ENCODE measurements at places on chromosomes 7 and 10.
A peak's percentile ranks its signal among the peaks of the same experiment; 100 is the strongest.

DNA sequence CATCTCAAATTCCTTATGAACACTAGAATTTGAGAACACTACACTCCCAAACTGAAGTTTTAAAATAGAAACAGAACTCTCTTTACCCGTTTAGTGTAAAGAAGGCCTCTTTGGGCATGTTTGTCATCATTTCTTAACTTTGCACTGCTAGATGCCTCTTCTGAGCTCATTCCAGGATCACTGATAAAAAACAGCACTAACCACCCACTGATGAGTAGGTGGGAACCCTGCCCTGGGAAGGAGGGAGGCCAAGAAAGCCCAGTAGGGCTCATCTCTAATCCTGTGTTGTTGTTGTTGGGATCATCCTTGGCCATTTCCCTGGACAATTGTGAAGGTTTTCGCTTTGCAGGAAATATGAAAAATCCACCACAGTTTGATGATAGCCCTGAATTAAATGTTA, 68.2 kb downstream of the CUBN start:
- DNase-seq = no peak

DNA sequence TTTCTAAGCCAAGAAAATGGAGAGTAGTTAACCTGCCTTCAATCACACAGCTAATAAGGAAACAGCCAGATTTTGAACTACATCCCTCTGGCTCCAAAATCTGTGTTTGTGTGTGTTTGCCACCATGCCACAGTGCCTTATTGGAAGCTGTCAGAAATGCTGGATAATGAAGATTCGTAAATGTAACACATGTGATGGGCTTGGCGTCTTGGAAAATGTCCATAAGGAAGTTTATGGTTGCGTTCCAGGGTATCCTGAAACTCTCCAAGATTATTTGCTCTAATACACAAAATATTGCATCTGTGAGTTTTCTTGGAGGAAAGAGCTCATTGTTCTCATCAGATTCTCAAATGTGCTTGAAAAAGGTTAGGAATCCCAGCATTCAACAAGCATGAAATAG, 22.7 kb downstream of the MYOF start:
- no peak for DNase-seq

DNA sequence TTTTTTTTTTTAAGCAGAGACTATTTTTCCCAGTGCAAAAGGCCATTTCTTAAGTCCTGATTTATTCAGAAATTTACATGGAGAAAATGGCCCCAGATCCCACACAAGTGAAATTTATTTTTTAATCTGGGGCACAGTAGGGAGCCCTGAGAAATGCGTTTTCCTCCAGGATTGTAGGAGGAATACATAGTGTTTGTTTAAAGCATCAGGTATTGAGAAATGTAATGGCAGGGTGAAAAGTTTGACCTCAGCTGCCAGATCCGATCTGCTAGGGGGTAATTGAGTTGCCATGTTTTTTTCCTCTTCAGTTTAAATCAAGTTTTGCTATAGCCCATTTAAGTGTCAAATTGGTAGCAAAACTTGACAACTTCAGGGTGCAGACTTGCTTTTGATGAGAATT, 110.0 kb downstream of the LRMDA start:
- DNase-seq = no peak

DNA sequence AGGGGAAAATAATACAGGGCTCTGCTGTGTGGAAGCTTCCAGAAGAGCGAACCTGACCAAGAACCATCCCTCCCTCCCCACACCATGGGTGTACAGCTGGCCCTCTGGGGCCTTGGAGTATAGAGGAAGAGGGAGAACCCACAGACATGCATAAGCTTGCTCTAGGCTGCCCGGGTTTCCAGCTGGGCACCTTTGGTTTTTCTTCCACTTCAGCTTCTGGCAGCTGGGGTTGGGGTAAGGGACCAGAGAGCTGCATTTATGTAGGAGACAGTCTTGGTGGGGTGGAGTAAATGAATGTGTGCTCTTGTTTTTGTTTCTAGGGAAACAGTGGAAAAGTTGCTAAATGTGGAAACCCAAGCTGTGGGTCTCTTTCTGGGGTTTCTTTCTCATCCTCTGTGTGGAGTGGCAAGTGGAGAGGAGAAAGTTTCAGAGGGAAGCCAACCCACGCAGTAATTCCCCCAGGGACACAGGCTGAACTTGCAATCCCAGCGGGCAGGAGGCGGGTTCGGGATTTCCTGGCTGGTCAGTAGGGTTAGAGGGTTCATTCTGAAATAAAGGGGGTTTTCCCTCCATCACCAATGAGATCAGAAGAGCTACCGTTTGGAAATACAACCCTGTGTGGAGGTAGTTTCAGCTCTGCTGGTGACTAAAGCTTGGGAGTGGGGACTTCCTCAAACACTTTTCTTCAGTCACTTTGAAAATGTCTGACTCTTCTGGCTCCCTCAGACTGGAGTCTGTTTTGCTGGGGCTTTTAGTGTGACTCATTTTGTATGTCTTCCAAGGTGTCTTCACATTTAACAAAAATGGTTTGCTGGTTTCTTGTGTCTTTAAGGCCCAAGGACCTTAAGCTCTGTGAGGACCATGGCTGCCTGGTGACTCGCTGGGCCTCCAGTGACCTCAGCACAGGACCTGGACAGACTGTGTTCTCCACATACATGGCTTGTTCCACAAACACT, 22.2 kb upstream of the SRGN start:
- no peak for DNase-seq

DNA sequence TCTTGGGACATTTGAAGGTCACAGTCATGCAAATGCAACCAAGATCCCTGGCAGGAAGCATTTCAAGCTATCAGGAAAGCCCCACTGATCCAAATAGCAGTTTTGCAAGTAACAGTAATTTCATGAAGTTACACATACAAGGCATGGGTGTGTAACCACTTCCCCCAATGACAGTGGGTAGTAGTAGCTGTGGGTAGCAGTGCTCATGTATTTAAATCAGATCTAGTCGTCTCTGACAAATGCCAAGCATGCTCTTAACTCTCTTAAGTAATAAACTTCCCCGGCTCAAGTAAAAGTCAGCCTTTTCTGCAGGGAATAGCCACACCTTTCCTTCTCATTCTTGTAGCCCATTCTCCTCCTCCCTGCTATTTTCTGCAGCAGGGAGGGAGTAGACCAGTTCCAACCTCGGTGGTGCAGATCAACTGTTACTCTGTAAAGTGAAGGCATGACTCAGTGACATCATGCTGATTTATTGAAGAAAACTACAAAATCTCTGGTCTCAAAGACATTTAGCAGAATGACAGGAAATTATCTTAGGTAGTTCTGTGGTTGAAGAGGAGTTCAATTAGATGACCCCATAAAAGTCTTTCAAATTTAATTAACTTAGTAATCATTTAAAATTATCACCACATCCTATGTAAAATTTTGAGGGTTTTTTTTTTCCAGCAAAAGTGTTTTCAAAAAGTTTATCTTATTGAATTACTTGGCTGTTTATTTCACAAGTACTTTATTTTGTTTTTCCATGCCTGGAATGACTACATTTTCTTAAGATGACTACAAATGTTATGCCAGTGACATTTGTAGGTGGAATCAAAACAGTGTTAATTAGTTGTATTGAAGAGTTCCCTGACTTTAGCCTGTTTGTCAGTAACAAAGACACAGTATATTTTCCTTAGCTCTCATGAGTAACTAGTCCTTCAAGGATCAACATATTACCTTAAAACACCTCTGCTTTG, 568.3 kb downstream of the INHBA start:
- DNase-seq = no peak

DNA sequence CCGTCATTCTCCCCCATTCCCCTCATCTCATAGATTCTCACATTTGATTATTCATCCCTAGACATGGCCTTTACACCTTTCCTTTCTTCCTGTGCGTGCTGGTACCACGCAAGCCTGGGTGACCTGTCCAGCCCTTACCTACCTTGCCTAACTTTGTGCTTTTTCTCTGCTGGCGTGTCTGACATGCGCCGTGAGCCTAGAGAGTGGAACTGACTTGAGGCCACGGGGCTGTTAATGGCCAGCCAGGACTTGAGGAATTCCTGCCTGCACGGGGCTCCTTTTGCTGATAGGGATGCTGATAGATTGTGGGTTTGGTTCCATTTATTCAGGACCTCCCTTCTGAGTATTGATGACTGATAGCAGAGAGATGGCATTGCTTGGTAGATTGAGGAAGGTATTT, 134.2 kb downstream of the DOCK1 start:
- DNase-seq = no peak

GRCh38 chr7:112743811-112744210, 46.4 kb downstream of the TMEM168 start:
- peak; percentile 9 for DNase-seq

DNA sequence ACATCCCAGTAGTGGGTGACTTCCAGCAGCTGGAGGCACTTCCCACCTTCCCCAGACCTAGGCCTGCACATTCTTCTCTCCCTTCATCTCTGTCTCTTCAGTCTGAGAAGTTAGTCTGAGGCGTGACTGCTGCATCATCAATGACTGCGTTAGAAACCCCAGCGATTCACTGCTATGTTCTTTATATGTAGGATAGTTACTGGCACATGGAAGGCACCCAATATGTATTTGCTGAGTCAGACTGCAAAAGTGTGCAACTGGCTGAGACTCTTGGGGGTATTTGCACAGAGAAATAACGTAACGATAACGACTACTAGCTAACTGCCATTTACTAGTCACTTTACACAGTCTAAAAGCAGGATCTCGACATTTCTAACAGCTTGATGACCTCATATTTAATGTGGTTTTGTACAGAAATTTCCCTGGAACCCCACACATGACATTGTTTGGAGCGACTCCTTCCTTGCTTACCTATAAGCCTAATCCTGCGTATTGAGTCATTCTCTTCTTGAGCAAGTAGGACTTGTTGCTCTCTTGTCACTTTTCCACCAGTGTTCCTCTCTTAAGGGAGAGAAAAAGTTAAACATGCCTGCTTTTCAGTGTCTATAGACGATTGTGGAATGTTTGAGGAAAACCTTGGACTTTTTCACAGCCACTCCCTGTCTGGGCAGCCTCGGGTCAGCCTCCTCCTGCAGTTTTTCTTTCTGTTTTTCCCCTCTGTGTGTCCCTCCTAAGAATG, 45.5 kb downstream of the THNSL1 start:
- DNase-seq = no peak

DNA sequence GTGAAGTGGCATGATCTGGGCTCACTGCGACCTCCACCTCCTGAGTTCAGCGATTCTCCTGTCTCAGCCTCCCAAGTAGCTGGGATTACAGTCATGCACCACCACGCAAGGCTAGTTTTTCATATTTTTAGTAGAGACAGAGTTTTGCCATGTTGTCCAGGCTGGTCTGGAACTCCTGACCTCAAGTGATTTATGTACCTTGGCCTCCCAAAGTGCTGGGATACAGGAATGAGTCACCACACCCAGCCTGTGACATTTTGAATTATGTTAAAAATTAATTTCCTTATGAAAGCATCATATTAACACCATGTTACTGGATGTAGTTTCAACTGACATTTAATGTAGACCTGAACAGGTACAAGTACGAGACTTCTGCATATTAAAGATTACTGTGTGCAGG, 24.3 kb downstream of the ABCB4 start:
- no peak for DNase-seq

Measured in RPMI8226 (cell line).